ENCODE measurements at places on chromosomes 4 and X.

DNA sequence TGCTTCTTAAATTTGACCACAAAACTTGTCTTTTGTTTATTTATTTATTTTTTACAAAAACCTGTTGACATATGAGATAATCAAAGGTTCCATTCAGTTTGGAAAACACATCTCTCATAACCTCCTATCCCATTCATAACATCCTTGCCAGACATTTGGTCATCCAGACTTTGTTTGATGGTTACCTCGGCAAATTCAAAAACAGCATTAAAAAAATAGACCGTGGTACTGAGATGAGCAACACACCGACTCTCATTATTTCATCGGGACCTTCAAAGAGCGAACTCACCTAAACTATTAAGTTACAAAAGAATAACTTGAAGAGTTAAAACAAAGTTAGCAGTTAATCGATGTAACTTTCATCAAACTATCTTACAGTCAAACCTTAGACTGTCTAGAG lies 85.8 kb upstream of the RPS6KA3 start:
- DNase-seq: no peak

- DNase-seq: no peak
Observed at GRCh38 chr4:160872491-160872890, 1291.3 kb downstream of the FSTL5 start.

- no peak for DNase-seq
Observed at GRCh38 chrX:15973946-15974345, 119.3 kb upstream of the AP1S2 start.

DNA sequence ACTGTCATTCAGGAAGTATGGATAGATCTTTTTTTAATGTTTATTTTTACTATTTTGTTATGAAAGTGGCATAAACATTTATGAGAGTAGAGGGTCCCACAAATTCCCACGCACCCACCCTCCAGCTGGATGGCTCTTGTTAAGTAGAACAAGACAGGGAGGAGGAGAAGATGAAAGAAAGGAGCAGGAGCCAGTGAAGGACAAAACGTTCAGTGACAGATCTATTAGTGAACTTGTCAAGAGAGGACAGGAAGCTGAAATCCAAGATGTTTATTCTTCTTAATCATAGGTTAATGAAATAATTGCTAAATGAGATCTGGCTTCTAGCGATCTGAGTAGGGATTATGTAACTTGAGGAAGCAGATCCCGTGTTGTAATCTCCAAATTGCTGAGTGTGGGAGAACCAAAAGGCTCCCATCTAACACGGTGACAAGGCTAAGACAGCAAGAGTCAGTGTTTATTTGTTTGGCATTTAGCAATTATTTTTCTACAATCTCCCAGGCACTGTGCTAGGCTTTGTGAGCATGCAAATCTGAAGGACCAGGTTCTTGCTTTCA lies 162.5 kb downstream of the SHROOM3 start:
- DNase-seq: no peak

GRCh38 chr4:138946306-138946705 lies 69.3 kb upstream of the NOCT start:
- DNase-seq: no peak

GRCh38 chr4:118032691-118033090 lies 1.6 kb upstream of the NDST3 start:
- DNase-seq: no peak

DNA sequence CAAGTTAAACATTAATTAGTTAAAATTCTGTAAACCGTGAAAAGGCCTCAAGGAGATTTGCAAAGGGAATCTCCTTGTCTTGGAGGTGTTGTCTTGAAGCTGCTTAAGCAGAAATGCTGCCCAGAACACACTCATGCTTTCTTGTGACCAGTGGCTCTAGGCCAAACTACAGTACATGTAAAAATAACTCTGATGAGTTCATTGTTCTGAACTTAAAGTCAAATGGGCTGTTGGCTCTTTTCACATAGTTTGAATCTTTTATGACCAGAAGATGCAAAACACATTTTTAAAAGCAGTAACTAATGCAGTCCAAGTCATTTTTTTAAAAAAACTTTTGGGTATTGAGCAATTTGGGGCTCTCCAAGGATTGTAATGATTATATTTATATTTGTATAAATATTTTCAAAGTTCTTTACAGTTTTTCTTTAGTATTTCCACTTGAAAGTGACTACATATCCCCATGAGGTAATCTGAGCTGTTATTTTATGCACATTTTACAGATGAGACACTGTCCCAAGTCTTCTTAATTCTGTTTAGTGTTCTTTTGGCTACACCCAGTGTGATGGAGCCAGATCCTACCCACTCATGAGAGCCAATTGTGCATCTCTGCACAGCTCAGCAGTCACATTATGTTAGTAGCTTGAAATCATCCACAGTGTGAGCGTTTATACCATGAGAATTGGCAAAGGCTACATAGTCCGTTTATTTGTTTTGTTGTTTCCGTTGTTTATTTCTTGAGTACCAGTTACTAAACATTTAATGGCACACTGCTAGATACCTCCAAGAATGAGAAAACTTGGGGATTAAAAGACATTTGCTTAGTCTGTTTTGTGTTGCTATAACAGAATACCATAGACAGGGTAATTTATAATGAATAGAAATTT lies 112.8 kb upstream of the ATXN3L start:
- no peak for DNase-seq

DNA sequence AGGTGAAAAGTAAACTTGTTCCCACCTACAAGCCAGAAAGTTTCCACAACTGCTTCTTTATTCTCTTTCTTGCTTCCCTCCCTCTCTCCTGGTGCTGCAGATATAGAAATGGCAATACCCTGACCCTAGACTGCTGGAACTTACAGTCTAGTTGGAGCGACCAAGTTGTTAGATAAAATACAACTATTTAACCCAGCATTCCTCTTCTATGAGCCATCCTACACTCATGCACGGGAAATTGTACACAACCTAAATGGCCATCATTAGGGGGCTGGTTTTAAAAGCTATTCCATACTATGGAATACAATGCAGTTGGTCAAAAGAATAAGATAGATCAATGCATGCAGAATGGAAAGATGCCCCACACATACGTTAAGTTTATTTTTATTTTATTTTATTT lies 41.1 kb downstream of the PJA1 start:
- no peak for DNase-seq

GRCh38 chrX:7147978-7148854 lies at the start of gene PUDP:
Gene PUDP (minus strand): TSS chrX:7148153. CDS start chrX:7148113, 40 bp downstream.
- DNase-seq: peak; percentile 88

- DNase-seq: no peak
Observed at GRCh38 chrX:108447303-108447702, 7.7 kb downstream of the COL4A5 start.

DNA sequence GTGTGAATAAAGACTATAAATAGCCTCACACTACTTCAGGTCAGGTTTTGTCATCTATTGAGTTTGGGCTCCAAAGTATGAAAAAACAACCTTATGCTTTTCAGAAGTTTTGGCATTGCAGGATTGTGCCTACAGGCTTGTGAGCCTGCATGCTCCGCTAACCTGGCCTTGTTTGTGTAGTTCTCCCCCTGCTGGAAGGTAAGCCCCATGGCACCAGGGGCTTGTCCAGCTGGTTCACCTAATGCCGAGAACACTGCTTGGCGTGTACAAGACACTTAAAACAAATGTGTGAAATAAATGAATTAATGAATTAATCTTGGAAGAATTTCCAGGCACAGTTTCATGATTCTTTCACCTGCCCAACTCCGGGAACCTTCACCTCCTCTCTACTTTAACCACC lies 1.8 kb upstream of the HSD17B10 start:
- peak; percentile 46 for DNase-seq

- no peak for DNase-seq
Observed at GRCh38 chr4:95304898-95305297, 243.9 kb downstream of the UNC5C start.

DNA sequence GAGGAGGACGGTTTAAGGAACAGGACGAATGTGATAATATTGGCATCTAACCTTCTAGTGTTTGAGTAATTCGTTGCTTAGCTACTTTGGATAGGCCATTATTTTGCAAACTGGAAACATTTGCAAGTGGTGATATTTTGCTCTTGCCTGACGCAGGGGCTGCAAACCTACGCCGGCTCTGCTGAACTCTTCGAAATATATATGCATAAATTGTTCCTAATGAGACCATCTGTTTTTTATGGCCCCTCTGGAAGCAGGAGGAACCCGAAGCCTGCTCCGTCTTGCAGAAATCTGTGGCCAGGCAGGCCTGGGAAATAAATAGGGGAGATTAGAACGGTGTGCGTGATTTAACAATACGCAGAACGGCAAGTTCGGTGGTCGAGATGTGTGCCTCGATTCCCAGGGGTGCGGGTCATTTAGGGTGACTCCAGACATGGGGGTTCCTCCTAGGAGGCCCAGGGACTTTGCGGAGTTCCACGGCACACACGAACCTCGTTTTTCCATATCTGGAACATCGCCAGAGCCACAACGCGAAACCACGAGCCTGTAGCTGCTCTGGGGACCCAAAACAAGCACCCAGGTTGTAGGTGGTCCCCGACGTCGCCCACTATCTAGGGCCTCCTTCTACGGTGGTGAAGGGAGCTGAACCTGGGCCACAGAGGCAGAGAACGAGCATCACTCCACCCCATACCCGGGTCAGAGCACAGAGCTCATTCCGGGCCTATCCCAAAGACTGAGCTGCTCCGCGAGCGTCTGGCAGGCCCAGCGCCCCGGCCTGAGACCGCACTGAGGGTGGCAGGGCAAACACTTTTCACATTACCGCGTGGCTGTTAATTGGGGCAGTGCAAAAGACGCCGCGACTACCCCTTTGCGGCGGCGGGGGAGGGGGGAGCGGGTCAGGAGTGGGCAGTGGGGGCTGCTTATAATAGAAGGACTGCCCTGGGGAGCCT lies 89.7 kb downstream of the BCOR start:
- DNase-seq: no peak

GRCh38 chr4:127239902-127240763 lies 392.6 kb upstream of the INTU start:
- no peak for DNase-seq

DNA sequence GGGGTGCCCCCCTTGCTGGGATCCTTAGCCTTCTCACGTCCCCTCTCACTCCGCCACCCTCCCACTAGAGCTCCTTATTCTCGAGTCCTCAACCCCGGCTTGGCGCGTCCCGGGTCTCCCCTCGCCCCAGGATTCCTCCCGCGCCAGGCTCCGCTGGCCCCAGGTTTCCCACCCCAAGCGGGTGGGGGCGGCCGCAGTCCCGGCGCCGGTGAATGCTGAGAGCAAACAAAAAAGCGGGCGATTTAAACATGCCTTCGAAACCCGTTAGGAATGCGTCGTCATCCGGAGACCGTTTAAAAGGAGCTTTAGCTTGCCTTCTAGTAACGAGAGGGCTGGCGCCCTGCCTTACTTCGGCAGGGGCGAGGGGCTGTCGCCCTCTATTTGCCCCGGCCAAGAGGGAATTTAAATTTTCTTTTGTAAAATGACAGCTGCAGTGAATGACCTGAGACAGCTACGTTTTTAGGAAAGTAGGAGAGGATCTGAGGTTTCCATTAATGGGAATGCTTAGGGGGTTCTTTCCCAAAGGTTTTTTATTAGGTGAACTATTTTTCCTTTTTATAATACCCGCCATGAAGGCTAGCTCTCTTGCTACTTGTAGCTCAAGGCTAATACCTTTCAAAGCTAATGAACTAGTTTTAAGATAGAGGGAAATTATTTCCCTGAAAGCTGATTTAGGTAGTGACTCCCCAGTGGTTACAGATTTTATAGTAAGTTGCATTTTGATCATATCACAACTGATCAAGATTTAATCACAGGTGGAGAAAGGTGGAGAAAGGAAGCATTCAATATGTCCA lies 3.1 kb downstream of the JADE1 start:
- DNase-seq: peak; percentile 15

DNA sequence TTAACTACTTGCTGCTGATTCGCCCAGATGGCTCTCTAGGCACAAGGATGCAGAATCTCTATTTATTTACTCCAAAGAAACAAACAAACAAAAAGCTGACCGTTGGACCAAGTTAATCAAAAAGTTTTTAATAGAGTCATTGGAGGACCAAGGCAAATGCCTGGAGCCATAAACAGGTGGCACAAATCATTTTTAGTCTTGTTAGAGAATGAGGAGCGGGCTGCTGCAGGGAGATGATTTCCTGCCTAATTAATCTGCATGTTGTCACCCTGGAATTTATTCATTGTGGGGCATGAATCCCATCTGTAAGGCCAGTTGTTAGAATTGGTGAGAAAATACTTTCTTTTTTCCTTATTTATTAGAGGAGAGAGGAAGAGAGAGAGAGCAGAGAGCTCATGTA lies 147.4 kb upstream of the GATB start:
- DNase-seq: no peak

DNA sequence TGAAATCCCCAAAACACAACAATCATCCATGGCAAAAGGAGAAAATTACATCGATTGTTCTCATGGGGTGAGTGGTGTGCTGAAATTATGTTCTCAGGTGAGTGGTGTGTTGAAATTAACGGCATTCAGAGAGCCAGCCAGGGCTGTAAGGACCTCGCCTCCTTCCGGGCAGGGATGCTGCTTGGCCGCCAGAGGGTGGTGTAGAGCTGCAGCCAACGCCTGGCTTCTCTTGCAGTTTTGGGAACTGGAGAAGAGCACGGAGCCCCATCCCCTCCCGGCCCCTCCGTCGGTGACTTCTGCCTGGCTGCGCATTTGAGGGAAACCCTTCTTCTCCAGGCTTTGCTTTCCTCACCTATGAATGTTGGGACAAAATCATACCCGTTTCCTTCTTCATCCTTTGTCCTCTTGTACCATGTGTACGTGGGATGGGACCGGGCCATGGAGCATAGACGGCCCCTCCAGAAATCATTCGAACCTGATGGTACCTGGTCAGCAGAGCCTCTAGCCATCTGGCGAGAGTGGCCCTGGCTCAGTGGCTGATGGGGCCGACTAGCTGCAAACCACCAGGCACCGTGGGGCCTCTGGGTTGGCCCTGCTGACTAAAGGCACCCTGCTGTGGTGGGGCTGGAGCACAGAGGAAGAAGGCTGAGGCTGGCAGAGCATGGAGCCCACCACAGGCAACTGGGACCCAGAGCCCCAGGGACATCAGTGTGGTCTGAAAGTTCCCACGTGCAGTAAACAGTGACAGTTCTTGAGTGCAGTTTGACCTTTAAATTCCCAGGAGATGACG lies 28.4 kb downstream of the TRMT44 start:
- DNase-seq: peak; percentile 29

- no peak for DNase-seq
Observed at GRCh38 chrX:45134315-45134731, 66.4 kb downstream of the DIPK2B start.

- DNase-seq: no peak
Observed at GRCh38 chr4:138439143-138439581, 197.0 kb upstream of the SLC7A11 start.

DNA sequence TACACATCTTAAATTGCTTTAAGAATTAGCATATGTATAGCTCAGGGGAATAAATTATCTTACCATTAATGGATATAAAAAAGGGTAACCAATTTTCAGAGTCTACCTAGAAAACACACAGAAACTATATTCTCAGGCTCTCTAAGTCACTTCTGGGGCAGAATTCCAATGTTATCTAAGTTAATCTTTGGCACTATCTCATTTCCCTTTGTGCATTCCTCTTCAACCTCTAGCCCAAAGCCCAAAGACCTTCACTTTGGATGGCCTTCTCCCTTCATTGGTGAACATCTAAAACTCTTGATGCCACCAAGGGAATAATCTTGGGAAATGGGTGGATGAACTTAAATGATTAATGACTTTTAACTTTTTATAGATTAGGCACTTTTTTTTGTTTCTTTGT lies 108.3 kb downstream of the APBB2 start:
- no peak for DNase-seq

GRCh38 chr4:89482251-89482650 lies 174.7 kb upstream of the GPRIN3 start:
- no peak for DNase-seq
